ENCODE measurements at places on chromosomes 1 and 21.
A peak's percentile ranks its signal among the peaks of the same experiment; 100 is the strongest.

DNA sequence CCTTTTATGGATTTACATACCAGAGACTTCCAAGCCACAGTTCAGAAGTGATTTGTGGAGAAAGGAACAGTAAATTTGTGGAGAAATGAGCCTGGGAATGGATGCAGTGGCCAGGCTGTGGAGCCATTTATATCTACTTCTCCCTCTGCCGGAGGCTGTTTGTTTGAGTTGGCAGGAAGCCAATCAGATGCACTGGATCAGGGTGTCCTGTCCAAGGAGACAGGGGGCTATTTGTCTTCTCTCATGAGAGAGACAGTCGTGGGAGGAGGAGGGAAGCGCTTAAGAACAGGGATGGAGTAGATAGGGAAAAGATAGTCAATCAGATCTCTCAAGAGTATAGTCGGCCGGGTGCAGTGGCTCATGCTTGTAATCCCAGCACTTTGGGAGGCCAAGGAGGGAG, 2.8 kb upstream of the HAPLN2 start:
- no peak for DNase-seq

DNA sequence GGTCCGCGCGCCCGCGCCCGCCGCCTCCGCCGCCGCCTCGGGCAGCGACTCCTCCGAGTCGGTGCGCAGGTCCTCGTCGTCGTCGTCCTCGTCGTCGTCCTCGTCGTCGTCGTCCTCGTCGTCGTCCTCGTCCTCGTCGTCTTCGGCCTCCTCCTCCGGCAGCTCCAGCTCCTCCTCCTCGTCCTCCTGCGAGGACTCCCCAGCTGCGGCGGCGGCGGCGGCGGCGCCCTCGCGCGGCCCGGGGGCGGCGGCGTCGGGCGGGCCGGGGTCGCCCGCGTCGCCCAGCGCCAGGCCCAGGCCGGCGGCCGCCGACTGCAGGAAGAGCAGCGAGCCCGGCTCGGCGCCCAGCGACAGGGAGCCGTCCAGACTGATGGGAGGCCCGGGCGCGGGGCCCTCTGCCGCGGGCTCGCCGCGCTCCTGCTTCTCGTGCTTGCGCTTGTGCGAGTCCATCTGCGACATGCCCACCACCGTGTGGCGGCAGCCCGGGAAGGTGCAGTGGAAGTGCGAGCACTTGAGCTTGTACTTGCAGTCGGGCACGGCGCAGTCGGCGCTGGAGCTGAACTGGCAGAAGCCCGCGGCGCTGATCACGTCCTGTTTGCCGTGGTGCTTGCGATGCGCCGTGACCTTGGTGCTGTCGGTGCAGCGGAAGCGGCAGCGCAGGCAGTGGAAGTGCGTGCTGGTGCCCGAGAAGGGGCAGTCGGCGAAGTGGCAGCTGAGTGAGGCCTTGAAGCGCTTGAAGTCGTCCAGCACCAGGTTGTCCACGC, 157.3 kb downstream of the CASZ1 start:
- DNase-seq: no peak

DNA sequence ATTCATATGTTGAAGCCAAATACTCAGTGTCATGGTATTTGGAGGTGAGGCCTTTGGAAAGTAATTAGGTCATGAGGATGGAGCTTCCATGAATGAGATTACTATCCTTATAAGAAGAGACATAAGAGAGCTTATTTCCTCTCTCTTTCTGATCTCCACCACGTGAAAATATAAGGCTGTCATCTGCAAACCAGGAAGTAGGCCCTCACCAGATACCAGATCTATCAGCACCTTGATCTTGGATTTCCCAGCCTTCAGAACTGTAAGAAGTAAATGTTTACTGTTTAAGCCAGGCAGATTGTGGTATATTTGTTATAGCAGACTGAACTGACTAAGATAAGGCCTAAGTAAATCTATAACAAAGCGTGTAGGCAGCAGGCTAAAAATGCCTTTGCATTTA, 25.3 kb downstream of the RBM11 start:
- DNase-seq: no peak

GRCh38 chr1:65512967-65513780, 92.7 kb downstream of the LEPR start:
- DNase-seq: no peak

- no peak for DNase-seq
Observed at GRCh38 chr1:43441894-43442637, 11.7 kb downstream of the HYI start.

- DNase-seq: no peak
Observed at GRCh38 chr21:16908077-16908476, 604.8 kb upstream of the CXADR start.

DNA sequence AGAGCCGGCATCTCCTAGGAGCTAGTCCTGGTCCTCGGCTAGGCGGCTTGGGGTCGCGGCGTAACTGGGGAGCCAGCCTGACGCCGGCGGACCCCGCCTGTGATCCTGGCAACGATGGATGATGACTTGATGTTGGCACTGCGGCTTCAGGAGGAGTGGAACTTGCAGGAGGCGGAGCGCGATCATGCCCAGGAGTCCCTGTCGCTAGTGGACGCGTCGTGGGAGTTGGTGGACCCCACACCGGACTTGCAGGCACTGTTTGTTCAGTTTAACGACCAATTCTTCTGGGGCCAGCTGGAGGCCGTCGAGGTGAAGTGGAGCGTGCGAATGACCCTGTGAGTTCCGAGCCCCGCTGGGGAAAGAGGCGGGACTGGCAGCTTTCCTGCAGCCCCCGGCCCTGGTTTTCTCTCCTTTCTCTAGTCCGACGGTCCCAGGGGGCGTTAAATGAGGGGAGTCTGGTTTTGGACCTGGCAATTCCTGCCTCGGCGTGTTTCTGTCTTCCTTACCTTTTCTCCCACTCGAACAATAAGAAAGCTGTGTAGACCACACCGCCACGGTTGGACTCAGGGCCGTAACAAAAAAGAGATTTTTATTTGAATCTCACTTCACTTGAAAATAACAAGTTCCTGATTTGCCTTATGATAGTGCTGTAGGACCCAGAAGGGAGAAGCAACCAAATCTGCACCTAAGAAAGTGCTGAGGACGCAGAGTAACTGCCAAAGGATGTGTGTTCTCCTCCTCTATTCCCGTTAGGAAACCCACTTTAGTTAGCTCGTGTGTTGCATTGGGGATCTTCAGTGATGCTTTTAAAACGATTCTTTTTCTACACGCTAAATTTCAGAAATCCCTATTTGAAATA, at the start of gene SPRTN:
Gene SPRTN, plus strand, starts transcription at position 24 of the 859 bp plus-strand sequence. Its CDS starts 91 bp downstream, at position 115.
- DNase-seq: no peak

DNA sequence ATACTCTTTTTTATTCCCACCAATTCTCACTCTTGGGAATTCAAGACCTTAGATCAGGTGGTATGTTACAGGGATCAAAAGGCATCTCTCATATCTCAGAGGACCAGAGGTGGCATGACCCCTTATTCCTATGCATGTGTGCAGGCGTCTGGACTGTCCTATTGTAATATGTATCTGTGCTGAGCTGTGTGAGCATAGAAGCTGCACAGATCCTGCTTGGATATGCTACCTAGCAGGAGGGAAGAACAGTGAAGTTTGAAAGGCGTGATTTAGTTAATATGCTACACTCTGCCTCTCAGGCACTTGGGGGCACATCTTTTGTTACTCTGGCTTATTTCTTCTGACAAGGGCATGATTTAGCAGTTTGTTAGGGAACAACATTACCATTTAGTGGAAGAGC, 86.7 kb upstream of the ZRANB2 start:
- no peak for DNase-seq

DNA sequence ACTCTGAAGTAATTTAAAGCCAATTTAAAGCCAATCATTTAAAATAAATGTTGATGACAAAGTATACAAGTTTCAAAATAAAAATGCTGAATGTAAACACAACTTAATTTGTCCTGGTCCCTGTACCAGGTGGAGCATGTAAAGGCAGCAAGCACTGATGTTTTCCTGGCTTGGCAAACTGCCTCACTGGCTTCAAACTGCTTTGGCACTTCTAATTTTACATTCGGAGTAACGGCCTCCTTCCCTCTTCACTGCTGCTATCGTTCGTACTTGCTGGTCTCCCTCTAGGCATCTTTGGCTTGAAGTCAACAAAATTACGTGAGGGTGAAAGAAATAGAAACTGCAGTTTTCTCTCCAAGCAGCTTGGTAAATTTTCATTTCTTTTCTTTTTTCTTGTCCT, 287.9 kb downstream of the LTN1 start:
- DNase-seq: no peak

GRCh38 chr1:15422871-15423270, 13.2 kb downstream of the EFHD2 start:
- DNase-seq: no peak

- no peak for DNase-seq
Observed at GRCh38 chr1:10209590-10209904, 823 bp upstream of the KIF1B start.

DNA sequence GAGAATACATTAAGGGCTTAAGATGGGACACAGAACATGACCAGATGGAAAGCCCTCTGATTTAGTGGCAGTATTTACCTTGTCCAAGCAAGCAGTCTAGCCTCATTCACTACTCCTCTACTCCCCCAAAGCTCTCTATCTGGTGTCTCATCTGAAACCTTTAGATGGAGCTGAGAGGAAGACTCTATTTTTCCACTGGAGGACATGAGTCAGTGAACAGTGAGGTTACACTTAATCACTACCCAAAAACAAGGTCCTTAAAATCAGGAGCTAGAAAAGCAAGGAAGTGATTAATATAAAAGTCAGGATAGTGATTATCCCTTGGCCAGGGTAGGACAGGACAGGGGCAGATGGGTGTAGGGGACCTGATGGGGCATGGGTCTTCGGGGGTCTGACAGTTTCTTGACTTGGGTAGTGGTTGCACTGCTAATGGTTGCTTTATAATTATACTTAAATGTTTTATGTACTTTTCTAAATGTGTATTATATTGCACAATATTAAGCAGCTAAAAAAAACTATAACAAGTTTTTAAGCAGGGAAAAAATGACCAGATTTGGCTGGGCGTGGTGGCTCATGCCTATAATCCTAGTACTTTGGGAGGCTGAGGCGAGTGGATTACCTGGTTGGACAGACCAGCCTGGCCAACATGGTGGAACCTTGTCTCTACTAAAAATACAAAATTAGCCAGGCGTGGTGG, 3.0 kb downstream of the PTPN22 start:
- no peak for DNase-seq

GRCh38 chr1:172845371-172845770, 186.5 kb downstream of the FASLG start:
- no peak for DNase-seq

DNA sequence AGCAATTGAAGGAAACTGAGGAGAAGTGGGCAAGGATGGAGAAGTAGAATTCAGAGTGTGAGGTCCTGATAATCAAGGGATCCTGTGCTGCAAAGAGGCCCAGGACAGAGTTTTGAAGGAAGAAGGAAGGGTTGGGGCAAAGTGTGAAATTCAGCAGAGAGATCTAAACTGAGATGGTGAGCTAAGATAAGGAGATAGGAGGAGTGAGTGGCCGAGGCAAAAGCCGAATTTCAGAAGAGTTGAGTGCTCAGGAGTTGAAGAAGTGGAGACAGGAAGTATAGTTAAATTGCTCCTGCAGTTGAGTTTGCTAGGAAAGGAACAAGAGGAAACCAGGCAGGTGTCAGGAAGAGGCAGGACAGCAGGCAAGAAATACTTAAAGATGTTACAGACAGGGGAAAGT, 16.4 kb upstream of the MAPKAPK2 start:
- DNase-seq: no peak

- DNase-seq: no peak
Observed at GRCh38 chr1:25003000-25003399, 72.9 kb upstream of the RUNX3 start.

GRCh38 chr1:42646056-42646455, 12.2 kb upstream of the PPIH start:
- no peak for DNase-seq

- DNase-seq: no peak
Observed at GRCh38 chr1:111690306-111690617, 48.9 kb downstream of the INKA2 start.

GRCh38 chr1:111835514-111835913, 79.8 kb downstream of the DDX20 start:
- DNase-seq: no peak

DNA sequence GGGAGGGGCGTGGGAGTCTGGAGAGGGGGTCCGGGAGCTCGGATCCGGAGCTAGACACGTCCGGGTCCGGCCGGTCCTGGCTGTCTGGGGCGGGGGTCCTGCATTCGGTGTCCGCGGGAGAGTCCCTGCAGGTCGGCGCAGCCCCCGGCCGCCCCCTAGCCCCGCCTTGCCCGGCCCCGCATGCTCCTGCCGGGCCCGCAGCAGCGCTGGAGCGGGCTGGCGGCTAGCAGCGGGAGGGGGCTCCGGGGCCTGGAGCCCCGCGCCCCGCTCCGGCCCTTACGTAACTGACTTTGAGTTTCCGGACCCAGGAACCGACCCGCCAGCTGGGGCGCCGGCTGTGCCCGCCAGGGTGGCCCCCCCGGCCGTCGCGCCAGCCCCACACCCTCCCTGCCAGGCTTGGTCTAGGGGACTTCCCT, 26.9 kb upstream of the EPB41 start:
- peak; percentile 30 for DNase-seq

- no peak for DNase-seq
Observed at GRCh38 chr1:108179018-108179417, 21.1 kb downstream of the SLC25A24 start.

GRCh38 chr21:42191696-42192595, 27.0 kb upstream of the ABCG1 start:
- DNase-seq: no peak

Data from activated naive CD4-positive, alpha-beta T cell (primary cell).